ENCODE measurements at places on chromosomes 16 and 17.

DNA sequence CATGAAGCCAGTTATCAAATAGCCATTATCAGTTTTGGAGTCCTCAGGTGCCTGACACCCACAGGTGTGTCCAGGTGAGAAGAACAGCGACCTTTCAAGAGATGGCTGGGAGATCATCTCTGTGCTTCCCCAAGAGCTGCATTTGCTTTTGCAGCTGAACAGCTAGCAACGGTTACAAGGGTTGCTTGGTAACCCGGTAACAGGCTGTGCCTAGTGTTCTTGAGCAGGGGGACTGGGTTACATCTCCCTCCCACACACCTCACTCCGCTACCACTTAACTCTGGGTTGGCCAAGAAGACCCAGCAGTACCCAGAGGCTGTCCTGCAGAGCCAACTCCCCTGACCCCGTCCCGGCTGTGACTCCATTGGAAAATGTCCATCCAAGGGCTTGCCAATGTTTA lies 147.0 kb downstream of the SLC39A11 start:
- DNase-seq: no peak

GRCh38 chr16:22370038-22370820 lies 4.2 kb downstream of the CDR2 start:
- DNase-seq: no peak

- no peak for DNase-seq
These were observed 1.7 kb upstream of the TEX19 start for GRCh38 chr17:82357394-82357793.

- DNase-seq: no peak
These were observed 4.9 kb downstream of the CCL5 start for GRCh38 chr17:35875072-35875799.

DNA sequence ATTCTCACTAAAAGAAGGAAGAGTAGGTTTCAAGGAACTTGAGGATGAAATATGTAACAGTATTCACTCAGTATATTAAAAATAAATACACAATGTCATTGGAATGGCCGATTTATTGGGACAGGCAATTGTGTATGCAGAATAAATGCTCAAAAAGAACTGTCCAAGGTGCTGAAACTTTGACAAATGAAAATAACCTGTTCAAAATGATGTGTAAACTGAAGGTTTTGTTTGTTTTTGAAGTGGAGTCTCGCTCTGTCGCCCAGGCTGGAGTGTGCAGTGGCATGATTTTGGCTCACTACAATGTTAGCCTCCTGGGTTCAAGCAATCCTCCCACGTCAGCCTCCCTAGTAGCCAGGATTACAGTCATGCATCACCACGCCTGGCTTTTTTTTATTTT lies 318.7 kb upstream of the RBFOX1 start:
- DNase-seq: no peak

DNA sequence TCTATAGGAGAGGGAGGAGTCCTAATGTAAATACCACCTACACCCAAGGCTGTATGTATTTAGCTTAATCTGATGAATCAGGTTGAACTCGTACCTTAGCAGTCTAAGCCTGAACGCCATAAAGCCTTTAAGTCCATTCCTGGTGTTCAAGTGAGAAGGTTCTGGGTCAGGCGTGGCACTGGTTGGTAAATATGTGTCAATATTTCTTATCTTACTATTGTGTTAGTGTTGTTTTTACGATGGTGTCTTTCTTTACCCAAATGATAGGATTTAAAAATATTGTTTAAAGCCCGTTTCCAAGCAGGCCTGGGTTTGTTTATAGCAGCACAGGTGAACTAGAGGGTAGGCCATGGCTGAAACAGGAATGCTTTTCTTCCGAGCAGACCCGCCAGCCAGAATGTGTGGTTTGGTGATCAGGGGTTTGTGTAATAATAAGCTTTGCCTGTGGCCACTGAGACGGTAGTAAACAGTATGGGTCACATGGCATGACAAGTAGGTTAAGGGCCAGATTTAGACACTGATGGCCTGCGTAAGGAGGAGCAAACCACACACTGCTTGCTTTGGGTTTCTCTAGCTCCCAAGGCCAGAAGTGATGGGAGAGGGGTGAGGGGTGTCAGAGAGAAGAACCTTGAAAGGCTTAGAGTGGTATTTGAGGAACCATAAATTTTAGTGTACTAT lies 3.3 kb downstream of the TMEM94 start:
- DNase-seq: no peak

DNA sequence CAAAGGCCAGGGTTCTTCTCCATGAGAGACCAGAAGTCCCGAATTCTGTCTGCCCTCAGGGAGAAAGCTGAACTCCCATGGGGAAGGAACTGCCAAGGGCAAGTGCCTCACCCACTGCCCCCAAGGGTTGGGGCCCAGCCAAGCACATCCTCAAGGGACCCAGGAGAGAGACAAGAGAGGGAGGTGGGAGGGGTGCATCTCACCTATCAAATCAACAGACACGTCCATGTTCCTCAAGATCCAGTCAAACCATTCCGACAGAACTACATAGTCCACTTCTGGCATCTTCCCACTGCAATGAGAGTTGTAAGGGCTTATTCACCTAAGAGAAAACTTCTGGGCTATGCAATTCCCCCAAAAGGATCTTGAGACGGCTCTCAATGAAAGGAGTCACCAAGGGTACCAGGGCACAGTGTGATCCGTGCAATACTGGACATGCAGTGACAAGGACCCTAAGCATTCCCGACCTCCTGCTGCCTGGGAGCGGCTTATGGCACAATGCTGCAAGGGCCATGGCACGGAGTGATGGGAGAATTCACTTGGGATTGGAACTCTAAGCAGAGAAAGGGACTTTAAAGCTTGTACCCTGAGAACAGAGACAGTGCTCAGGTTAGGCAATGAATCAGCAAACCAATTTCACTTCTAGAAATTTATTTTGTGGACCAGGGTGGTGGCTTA lies 32.2 kb downstream of the TK2 start:
- DNase-seq: no peak

GRCh38 chr16:5062051-5062450 lies 3.7 kb downstream of the C16orf89 start:
- DNase-seq: no peak

GRCh38 chr16:82263521-82264143 lies 93.6 kb upstream of the MPHOSPH6 start:
- DNase-seq: peak; percentile 17

- no peak for DNase-seq
These were observed 375.4 kb upstream of the ASIC2 start for GRCh38 chr17:33668516-33668915.

DNA sequence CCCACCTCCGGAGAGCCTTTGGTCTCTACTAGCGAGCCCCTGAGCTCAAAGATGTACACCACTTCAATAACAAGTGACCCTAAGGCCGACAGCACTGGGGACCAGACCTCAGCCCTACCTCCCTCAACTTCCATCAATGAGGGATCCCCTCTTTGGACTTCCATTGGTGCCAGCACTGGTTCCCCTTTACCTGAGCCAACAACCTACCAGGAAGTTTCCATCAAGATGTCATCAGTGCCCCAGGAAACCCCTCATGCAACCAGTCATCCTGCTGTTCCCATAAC lies 702 bp downstream of the SPN start:
- DNase-seq: no peak

- DNase-seq: no peak
These were observed 11.9 kb downstream of the GSE1 start for GRCh38 chr16:85625053-85625452.

GRCh38 chr16:29974291-29975133 lies 844 bp downstream of the TAOK2 start:
- no peak for DNase-seq

DNA sequence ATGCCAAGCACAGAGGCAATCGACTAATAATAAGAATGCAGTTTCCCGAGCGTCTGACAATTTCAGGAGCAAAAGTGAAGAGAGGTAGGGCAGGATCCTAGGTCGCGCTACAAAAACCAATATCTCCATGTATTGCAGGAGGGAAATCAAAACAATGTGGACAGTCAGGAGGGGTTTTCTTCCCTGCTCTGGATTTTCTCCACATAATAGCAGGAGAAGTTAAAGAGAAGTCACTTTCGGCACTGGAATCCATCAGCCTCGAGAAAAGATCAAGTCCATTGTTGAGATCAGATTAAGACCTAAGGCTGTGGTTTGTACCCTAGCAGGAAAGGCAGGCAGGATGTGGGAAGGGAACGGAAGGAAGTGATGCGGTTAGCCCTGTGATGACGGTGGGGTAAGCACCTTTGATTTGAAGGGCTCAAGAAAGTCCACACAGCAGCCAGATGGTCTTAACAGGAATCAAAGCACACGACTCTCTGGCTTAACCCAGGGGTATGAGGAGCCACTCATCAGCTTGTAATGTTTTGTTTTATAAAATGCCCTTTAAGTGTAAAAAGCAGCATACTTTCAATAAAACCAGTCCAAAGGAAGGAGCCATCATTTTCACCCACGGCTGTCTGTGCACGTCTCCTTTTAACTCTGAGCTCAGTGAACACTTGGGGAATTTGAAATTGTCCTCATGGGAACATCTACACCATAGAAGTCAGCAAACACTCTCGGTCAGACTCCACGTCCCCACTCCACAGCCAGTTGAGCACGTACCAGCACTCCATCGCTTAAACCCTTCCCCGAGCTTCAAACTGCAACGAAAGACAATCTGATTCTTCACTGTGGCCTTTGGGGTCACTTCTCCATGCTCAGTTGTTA lies 15.8 kb upstream of the AKTIP start:
- peak; percentile 87 for DNase-seq

- DNase-seq: peak; percentile 6
These were observed 14.5 kb upstream of the GPRC5C start for GRCh38 chr17:74417178-74418045.

- no peak for DNase-seq
These were observed 171.7 kb downstream of the C16orf95 start for GRCh38 chr16:87145181-87146176.

- DNase-seq: no peak
These were observed 1.3 kb upstream of the PDK2 start for GRCh38 chr17:50093807-50094206.

DNA sequence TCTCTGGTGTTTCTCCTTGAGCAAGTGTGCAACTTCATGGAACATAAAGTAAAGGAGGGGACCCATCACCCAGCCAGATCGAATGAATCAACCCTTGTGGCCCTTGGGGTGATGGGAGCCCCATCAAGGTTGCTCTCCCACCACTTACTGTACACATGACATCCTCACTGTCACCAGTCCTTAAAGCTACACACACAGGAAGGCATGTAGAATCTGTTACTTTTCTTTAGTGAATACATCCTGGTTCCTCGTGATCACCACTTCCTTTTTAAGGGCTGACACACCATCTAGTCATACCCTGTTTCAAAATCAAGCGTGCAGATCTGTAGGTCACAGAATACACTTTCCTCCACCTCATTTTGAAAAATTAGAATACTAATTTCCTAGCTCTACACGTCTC lies 22.6 kb upstream of the MPHOSPH6 start:
- peak; percentile 55 for DNase-seq

DNA sequence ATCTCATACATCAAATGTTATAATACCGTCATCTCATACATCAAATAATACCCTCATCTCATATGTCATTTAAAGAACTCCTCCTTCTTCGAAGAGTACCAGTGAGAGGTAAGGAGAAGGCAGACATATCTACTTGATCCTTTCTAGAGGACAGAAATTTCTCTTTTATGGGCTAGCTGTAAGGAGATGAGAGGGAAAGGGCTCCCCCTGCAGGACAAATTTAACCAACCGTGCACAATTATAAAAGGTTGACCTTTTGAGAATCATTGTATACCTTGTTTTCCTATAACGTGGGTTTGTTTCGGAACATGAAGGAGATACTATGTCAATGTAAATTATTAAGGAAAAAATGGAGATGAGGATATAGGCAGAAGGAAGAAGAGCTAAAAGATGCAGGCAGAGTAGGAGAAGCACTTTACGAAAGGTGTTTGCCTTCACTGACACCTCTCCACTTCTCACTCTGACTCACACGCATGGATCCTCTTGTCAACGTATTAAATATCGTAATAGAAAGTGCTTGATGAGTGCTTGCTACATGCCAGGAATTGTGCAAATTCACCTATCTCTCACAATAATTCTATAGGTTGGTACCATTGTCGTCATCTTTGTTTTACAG lies 465.9 kb upstream of the ERCC4 start:
- DNase-seq: no peak

DNA sequence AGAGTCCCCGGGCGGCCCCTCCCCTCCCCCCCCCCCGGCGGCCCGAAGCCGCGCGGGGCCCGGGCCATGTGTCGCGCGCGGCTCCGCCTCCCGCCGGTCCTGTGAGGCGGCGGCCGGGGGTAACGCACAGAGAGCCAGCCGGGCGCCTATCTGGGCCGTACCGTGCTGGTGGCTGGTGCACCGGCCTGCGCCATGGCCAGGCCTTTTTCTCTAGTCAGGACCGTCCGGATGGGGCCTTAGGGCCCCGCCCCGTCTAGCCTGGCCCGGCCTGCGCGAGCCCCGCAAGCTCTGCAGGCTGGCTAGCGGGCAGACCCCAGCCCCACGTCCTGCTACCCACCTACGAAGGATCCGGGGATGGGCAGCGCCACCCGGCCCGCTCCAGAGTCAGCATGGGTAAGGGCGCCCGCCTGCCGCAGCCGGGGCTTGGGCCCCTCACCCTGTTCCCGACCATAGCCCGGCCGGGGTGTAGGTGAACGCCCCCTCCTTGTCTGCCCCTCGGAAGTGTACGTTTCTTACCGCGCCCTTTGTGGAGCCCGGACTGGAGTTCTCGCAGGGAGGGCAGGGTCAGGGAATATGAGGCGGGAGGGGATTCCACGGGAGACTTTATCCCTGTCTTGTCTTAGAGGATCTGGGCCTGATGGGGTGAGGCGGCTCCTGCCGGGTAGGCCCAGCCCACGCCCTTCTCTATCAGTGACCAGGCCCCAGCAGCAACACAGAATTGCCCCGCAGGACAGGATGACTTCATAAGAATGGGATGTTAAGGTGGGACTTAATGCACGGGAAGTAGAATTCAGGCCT lies at the start of gene CENPT:
CENPT (minus strand) TSS at position 630 of the 798 bp plus-strand sequence. CDS start 13,834 bp downstream, outside the sequence.
- peak; percentile 25 for DNase-seq

DNA sequence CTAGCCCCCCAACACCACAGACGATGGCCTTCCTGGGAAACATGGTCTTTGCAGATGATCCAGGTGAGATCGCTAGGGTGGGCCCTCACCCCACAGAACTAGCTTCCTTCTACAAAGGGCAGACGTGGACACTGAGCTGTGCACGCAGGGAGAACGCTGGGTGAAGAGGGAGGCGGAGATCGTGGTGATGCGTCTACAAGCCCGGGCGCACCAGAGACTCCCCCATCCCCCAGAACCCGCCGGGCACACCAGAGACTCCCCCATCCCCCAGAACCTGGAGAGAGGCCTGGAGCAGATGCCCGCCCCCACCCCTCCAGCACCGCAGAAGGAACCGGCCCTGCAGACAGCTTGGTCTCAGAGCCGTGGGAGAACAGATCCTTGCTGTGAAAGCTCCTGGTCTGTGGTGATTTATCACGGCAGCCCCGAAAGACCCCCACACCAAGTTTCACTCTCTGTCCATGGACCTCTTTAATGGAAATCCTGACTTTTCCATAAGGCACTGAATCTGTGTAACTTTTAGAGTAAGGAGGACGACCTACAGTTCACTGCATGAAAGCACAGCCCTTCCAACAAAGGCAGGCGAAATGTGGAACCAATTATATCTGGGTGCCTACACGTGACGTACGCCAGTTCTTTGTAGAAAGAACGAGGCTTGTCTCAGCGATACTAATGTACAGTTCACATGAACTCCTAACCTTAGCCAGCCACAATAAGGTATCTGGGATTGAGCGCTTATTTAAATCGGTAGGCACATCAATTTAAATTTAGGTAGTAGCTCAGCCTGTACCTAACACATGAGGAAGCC lies 88.5 kb downstream of the ANKRD11 start:
- no peak for DNase-seq

GRCh38 chr17:76327696-76328095 lies 19.6 kb upstream of the QRICH2 start:
- no peak for DNase-seq

- DNase-seq: no peak
These were observed 11.7 kb downstream of the MYH10 start for GRCh38 chr17:8618825-8619224.

GRCh38 chr17:19546289-19547065 lies 12.8 kb downstream of the SLC47A1 start:
- DNase-seq: no peak
